ENCODE measurements at places on chromosomes 4 and X. TPM values are rescaled to one million over a fixed set of nuclear protein-coding genes. Genes with fewer than 3 reads are reported as not detected.

GRCh38 chr4:179582164-179582905 is 2140.1 kb upstream of the AGA start:
- DNase-seq, result no peak

STOX2 gene
- total RNA-seq, result 5.3 TPM

GRCh38 chr4:152635851-152636250 is 43.9 kb downstream of the TMEM154 start:
- no peak for DNase-seq

SHOX gene
- total RNA-seq, result not detected

DNA sequence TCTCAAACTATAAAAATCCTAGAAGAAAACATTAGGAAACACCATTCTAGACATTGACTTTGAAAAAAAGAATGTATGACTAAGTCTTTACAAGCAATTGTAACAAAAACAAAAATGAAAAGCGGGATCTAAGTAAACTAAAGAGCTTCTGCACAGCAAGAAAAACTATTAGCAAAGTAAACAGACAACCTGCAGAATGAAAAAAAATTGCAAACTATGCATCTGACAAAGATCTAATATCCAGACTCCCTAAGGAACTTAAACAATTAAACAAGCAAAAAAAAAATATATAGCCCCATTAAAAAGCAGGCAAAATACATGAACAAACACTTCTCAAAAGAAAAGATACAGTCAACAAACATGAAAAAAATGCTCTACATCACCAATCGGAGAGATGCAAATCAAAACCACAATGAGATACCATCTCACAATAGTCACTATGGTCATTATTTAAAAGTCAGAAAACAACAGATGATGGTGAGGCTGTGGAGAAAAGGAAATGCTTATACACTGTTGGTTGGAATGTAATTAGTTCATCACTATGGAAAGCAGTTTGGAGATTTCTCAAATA is 168.1 kb downstream of the EPHA5 start:
- no peak for DNase-seq

DNA sequence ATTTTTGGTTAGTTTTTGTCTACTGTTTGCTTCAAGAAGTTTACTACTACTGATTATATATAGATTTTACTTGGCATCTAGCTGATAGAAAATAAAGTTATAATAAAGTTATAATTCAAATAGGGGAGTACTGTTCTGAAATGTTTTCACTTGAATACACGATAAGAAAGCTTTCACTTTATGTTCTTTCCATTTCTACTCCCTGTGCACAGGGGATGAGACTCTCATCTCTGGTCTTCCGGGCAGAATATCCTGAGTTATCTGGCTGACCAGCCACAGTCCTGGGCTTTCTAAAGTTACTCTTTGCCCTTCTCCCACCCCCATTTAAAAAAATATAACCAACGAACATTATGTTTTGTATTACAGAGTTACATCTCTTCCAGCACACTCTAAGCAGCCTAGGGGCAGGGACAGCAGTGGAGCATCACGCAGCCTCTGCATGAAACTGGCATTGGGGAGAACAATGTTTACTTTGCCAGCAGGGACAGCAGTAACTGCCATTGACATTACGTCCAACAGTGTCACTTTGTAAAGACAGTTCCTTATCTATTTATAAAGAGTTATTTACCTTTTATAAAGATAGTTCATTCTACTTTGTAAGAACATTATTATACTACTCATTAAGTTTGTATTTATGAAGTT is 64.3 kb downstream of the METTL14 start:
- no peak for DNase-seq

ANXA3 gene
- 13.4 TPM for total RNA-seq

DNA sequence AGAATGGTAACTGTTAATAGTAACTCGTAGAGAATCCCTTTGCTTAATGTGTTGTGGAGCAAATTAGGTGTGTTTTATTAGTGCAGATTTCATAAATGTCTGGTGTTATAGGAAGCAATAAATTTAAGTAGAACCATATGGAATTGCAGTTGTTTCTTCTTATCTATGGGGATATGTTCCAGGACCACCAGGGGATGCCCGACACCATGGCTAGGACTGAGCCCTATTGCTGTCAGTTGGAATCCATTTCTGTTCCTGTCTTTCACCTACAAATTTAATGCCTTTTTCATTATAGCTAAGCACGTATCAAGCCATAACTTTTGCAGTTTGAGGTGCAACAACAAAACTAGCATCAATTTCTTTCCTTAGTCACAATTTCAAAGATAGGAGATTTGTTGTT is 72.5 kb downstream of the DDIT4L start:
- no peak for DNase-seq

DNA sequence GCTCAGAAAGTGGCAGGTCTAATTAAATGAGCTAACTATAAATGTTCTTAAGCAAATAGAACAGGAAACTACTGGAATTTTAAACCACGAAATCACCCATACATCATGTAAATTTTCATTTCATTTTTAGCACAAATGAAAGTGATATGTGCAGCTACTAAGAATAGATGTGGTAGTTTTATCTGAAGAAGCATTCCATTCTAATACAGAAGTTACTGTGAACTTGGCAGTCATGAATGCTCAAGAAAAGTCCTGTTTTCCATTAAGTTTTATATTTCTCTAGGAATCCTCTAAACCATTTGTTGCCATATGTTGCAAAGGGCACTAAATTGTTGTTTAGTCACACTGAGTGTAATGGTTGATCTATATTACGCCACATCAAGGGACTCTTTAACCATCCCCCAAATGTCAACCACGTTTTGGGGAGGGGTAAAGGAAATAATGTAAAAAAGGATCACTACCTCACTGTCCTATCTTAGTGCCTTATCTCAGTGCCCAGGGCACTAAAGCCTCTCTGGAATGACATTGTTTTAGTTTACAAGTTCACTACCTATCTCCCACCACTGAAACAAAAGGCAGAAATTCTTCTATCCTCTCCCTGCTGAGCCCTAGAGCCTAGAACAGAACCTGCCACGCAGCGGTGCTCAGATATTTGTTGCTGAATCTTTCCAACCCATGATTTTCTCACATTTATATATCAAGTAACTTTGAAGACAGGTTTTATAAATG is 118.0 kb downstream of the SHISA3 start:
- DNase-seq, result no peak
